ENCODE measurements at places on chromosomes 6 and 20.

GRCh38 chr6:52579006-52579660, 2.3 kb upstream of the TRAM2 start:
- no peak for DNase-seq

- DNase-seq = no peak
These were observed 1235.4 kb upstream of the GJE1 start for GRCh38 chr6:140897349-140897748.

- peak; percentile 33 for DNase-seq
These were observed 47.6 kb downstream of the CPXM1 start for GRCh38 chr20:2752567-2753460.

DNA sequence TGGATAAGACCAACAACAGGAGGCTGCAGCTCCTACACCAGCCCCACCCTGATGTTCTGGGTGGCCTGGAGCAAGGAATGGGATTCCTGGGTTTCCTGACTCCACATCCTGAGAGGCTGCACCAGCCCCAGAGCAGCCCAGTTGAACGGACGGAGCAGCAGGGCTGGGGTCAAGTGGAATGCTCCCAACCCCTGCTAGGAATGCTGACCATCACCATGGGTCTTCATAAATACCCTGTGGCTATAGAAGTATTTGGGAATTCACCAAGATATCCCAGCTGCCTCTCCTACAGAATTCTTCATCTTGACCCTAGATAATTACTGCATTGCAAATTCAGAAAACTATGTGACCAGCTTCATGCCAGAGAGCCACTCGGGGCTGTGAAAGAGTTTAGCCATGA, 180.3 kb downstream of the THBS2 start:
- no peak for DNase-seq

GRCh38 chr20:62120990-62121775, 1.1 kb upstream of the LSM14B start:
- DNase-seq = no peak

- DNase-seq = no peak
These were observed 29.2 kb downstream of the TFAP2A start for GRCh38 chr6:10385524-10386132.

- DNase-seq = no peak
These were observed 241.5 kb downstream of the NRN1 start for GRCh38 chr6:5765141-5765760.

DNA sequence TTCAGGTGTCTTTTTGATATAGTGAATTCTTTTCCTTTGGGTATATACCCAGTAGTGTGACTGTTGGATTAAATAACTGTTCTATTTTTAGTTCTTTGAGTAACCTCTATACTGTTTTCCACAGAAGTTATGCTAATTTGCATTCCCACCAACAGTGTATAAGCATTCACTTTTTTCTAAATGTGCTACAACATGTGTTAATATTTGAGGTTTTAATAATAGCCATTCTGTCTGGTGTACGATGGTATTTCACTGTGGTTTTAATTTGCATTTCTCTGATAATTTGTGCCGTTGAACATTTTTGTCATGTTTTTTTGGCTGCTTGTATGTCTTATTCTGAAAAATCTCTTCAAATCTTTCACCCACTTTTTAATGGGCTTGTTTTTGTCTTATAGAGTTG, 563.5 kb downstream of the GRIK2 start:
- no peak for DNase-seq

GRCh38 chr20:577167-577791, 32.8 kb downstream of the TCF15 start:
- no peak for DNase-seq

- DNase-seq = no peak
These were observed 84.2 kb upstream of the FOXC1 start for GRCh38 chr6:1525364-1526038.

DNA sequence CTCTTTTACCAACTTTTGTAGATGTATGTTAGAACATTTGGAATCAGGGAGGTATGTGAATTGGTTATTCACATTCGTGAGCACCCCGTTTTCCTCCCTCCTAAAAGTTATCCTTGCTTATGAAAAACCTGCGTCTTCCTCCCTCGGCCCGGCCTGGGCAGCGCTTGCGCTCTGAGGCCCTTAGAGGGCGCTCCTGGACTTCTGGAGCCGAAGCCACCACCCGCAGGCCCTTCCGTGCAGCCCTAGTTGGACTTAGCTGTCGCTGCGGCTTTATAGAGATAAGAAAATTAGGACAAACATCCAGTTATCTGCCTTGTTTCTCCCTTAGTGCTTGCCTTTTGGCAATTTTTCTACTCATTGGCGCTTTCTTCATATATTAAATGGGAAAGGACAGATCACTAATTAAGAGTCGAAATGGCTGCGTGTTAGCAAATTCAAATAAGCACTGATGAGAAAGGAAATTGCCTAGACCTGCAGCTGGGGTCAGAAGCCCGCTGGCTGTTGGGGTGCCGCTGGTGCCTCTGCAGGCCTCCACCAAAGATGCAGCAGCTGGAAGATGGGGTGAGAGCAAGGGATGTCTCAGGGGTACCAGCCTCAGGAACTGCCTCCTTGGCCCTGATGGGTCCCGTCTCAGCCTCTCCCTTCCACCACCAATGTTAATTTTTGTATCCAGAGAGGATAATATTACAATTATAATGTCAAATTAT, 5.2 kb downstream of the FNDC1 start:
- DNase-seq = peak; percentile 73

- no peak for DNase-seq
These were observed 123.0 kb downstream of the UTRN start for GRCh38 chr6:144408161-144408560.

DNA sequence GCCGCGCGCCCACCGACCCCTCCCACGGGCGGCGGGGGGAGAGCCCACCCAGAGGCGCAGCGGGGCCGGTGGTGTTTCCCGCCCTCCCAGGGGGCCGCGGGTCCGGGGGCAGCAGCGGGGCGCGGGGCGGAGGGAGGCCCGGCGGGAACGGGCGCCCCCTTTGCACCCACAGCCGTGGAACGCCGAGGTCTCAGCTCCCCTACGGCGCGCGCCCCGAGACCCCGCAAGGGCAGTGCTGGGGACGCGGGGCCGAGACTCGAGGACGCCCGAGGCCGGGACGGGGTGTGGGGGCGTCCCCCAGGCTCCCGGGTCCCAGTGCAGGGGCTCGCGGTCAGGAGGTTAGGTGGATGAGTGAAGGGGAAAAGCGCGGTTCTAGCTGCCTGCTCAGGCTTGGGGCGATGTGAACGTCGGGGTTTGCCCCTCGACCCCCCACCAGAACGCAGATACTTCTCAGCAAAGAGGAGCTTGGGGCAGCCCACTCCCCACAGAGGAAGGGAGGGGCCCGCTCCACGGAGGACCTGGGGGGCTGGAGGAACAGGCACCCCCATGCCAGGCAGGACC, 65.5 kb upstream of the BHLHE23 start:
- no peak for DNase-seq

DNA sequence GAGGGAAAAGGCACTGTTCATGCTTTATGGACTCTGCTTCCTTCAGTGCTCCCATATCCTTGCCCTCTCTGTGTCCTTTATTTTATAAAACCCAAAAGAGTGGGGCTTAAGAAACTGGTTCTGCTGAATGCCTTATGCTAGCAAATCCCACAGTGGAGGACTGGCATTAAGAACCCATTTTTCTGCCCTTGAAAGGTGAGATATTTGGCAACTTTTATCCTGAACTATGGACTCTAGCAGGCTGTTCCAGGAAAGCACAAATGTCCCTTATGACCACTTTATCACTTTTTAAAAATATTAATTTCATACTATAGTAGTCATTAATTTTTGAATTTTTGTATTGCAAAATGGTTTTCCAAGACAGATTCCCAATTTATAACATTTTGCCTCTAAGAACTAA, 93.3 kb downstream of the ADAT2 start:
- DNase-seq = no peak

- DNase-seq = no peak
These were observed 42.8 kb downstream of the C6orf118 start for GRCh38 chr6:165266621-165267020.

DNA sequence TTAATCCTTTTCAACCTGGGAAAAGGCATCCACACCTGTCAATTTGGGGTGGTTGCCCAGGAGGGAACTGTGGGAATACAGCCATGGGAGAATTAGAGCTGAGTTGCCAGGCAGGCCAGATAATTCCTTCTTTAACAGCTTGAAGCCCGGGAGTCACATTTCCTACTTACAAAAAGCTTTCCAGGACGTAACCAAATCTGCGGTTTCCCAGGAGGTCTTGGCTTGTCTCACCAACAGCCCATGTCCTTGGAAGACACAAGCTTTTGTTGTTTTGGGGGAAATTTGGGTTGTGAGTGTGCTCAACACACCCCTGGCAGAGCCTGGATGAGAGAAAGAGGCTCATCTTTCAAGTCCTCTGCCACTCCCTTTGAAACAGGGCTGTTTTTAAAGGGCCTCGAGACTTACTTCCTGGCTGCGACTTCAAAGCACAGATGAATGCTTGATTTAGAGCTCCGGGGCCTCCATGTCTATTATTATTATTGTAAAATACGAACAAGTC, 465.9 kb upstream of the BTBD3 start:
- DNase-seq = no peak

DNA sequence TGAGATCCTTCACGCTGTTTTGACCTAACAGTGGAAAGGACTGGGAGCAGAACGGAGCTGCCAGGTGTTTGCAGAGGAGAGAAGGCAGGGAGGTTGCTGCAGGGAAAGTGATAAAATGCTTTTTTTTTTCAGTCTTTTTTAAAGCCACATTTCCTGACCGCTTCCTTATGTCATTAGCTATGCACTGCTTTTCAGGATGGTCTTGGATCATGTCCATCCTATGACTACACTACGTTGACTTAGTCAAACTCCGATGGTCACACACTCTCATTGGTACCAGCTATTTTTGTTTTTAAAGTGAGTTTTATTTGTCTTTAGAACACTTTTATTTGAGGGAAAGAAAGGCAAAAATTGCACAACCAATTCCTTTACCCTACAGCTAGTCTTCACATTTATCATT, 89.2 kb upstream of the EXOC2 start:
- no peak for DNase-seq

GRCh38 chr6:20069021-20069522, 143.2 kb downstream of the MBOAT1 start:
- DNase-seq = no peak

DNA sequence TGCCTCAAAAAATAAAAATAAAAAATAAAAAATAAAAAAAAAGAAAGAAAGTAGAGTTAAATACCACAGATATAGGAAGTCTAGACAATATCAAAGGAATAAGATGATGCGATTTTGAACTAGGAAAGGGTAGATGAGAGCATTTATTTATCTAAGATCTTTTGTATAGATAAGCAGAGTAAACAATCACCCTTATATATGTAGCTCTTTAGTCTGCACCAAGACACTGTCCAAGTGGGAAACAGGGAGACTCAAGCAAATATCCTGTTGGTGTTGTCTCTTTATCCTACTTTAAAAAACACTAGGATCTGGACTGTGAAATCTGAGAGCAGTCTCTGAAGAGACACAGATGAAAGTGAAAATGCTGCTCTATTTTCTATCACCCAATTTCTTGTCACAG, 587.0 kb upstream of the FLRT3 start:
- DNase-seq = no peak
